Activated T-helper 1 cell treated with Interleukin-2 at 50 U/mL for 16 hours (primary cell): ENCODE measurements at places on chromosomes 3 and 15.

DNA sequence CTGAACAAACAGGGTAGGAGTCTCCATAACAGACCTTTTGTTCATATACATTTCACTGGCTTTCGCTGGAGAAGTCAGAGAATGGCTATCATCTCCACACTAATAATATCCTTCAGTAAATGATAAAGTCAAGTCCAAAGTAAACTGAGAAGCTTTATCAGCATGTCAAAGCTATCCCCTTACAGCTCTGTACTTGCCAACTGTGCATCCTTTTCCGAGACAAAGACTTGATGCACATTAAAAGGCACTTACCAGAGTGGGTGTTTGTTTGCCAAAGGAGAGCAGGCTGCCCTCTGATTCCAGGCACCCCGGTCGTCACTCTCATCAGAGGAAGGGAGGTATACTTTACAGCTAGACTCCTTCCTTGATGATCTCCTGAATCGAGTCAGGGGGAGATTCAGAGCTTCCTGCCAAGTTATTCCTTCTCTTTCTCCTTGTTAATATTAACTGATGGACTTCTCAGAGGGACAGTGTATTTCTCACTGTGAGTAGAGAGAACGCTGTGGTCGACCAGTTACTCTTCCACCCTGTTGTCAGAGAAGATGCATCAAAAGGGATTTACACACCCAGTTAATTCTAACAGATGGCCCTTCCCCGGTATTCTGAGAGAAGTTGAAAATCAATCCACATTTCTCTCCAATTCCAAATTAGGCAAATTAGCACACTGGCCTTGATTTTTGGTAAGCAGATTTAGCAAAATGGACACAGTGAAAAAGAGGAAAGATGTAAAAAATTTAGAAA lies 504.7 kb upstream of the NR2F2 start:
- DNase-seq: no peak

DNA sequence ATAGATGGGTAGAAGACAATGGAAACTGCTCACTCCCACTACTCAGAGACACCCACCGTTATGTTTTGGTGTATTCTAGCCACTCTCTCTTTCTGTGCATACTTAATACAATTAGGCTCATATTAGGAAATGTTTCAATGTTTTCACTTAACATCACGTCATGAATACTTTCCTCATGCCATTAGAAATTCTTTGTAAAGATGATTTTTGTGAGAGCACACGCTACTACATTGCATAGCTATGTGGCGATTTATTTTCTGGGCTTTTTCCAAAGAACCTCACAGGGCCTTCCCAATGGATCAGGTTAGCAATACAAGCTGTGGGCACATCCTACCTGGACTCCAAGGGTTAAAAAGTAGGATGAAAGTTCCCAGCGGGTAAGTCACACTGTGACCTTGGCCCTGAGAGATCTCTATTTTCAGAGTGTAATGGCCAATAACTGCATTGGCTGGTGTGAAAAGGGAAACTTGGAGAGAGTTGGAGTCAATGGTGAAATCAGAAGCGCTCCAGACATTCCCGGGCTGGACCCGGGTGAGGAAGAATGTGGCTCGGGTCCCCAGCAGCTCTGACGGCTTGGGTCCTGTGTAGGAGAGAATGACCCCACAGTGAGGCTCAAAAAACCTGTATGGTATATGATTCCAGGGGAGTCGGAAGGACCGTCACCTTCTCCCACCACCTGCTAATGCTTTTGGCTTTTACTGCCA lies 25.8 kb upstream of the TGM5 start:
- DNase-seq: no peak

DNA sequence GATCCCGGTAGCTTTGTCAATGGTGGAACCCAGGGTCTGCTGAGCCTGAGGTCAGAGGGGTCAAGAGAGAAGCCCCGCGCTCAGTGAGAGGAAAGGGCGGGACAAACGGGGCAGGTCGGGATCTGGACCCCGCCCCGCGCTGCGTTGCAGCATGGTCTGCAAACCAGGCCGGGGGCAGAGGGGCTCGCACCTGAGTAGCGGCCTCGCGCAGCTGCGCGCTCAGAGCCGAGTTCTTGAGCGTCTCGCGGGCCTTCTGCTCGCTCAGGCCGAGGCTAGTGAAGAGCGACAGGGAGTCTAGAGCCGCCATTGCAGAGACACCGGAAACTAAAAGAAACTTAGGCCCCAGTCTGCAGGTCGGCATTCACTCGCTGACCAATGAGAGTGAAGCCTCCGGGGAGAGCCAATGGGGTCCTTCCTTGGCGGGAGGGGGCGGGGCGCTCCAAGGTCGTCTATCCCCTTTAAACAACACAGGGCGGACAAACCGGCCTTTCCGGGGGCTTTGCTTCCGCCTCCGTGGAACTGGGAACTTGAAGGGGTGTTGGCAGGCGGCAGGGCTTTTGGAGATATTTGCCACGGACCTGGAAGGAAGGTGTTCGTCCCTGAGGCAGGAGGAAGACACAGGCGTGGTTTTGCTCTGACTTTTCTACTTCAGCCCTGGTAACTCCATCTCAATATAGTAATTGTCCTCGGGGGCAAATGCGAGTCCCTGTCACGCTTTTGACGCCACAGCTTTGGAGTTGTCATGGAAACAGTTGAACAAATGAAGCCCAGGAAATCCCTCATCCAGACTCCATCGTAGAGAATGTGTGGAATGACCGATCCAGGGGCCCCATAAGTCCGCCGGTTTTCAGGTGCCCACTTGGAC lies at the start of gene QARS1:
TSS of gene QARS1 (minus strand) at position 331 of the 865 bp plus-strand sequence. CDS start at position 307, 24 bp downstream.
- DNase-seq: peak; percentile 78

GRCh38 chr3:187952849-187953248 lies 201.1 kb upstream of the LPP start:
- DNase-seq: no peak

- DNase-seq: no peak
Observed at GRCh38 chr15:83559310-83559966, 94.5 kb upstream of the ADAMTSL3 start.

GRCh38 chr3:133850034-133850433 lies 44.4 kb downstream of the SRPRB start:
- DNase-seq: no peak

DNA sequence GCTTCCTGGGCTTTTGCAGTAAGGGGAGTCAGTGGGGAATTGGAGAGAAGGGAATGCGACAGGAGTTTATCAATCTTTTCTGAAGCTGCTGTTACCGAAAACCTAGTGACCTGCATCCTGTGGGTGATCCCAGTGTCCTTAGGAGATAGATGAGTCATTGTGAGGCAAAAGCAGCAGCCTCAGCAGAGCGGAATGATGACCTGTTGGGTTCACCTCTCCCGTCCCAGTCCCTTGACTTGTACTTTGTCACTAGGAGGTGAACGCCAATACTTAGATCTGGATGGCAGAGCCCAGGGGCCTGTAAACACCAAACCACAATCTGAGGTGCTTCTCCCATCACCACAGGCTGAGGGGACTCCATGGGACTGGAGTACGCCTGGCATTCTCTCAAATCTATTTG lies 17.9 kb downstream of the CDAN1 start:
- no peak for DNase-seq

DNA sequence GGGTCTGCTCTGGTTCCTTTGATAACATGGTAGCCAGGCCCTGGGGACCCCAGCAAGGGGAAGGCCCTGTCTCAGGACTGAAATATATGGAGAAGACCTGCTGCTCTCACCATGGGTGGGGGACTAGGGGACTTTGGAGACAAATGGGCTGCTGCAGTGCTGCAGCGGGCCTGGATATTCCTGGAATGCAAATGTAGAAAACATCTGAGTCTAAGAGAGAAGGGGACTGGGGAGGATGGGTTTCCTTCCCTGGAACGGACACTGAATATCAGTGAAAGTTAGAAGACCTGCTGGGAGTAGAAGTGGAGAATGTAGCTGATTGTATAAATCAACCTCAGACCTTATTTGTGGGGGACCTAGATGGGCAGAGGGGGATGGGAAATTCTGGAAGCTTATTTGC lies 3.1 kb upstream of the HCN4 start:
- DNase-seq: no peak

DNA sequence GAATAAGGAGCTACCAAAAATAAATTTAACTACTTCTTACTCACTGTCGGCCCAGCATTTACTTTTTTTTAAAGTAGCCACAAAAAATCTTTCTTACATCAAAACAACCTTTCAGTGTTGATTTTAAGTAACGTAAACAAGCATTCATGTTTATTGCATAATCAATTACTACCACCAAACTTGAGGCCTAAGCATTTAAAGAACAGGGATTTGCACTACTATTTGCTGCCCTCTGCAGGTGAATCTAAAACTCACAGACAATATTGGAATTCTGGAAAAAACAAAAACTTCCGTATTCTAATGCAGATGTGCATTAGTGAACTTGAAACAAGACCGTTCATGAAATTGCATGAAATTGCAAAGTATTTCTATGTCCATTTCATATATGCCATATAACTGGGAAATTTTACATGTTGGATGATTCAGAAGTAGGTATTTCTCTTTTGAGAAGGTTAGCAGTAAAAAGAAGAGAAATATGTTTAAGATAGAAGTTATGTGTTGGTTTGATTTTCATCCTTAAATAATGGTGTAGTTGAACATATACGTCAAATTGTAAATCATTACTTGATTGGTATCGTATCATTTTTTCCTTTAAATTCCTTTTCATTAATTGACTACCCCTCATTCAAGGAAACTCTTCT lies 55.6 kb downstream of the CGGBP1 start:
- no peak for DNase-seq

DNA sequence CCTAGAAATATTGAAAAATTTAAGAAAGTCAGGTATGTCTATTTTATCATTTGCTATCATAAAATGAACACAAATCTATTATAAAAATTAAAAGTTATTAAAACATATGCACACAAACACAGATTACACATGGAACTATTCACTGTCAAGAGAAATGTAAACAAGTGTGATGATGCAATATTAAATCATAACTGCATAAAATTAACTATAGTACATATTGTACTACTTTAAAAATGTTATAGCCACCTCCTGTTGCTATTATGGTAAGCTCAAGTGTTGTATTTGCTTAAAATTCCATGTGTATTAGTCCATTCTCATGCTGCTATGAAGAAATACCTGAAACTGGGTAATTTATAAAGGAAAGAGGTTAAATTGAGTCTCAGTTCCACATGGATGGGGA lies 54.7 kb upstream of the CMC1 start:
- DNase-seq: no peak

- DNase-seq: no peak
Observed at GRCh38 chr3:60079076-60079475, 1029.3 kb upstream of the CFAP20DC start.

GRCh38 chr3:172082269-172082668 lies 42.9 kb downstream of the FNDC3B start:
- no peak for DNase-seq

DNA sequence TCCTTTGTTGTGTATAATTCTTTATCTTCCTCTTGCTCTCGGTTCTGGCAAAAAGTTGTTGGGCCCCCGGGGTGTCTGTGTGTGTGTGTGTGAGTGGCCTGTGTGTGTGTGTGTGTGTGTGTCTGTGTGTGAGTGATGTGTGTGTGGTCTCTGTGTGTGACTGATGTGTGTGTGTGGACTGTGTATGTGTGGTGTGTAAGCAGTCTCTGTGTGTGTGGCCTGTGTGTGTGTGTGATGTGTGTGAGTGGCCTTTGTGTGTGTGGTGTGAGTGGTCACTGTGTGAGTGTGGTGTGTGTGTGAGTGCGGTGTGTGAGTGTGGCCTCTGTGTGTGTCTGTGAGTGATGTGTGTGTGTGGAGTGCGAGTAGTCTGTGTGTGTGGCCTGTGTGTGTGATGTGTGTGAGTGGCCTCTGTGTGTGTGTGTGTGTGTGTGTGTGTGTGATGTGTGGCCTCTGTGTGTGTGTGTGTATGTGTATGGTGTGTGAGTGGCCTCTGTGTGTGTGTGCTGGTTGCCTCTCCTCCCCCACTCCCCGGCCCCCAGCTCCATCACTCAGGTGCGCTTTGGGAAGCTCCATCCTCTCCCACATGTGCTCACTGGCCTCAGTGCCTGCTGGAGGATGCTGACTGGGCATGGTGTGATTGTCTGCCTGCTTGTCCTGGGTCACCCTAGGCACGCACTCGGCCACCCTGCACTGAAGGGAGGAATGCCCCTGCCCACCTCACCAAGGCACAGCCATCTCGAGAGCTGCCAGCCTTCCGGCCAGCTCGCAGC lies 8.8 kb downstream of the LINGO1 start:
- DNase-seq: no peak

GRCh38 chr3:195236076-195236798 lies 34.7 kb downstream of the XXYLT1 start:
- DNase-seq: no peak

GRCh38 chr3:179463319-179463718 lies 12.0 kb upstream of the GNB4 start:
- no peak for DNase-seq

- no peak for DNase-seq
Observed at GRCh38 chr3:104672331-104672730, 694.4 kb upstream of the ALCAM start.

DNA sequence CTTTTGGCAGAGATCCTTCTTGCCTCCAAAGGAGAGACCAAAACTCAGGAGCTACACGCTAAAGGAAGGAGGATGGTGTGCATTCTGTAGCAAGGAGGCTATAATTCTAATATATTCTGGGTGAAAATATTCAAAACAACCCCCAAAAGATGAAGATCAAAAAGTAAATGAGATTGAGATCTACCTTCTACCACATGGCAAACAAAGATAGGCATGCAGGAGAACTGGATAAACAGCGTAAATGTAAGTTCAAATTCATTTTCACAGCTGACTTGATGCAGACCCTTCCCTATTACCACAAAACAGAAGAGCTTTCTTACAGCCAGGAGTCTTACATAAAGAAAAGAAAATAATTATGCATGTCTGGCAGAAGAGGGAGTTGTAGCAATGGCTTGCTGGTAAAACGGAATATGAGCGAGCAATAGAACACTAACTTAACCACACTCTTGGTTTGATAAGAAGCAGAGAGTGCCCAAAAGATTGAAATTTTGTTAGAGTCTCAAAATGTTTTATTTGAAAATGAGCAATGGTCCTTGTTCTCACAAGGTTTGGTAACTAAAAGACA lies 272.7 kb downstream of the MECOM start:
- no peak for DNase-seq

- no peak for DNase-seq
Observed at GRCh38 chr3:23442598-23443383, 239.7 kb downstream of the UBE2E2 start.

DNA sequence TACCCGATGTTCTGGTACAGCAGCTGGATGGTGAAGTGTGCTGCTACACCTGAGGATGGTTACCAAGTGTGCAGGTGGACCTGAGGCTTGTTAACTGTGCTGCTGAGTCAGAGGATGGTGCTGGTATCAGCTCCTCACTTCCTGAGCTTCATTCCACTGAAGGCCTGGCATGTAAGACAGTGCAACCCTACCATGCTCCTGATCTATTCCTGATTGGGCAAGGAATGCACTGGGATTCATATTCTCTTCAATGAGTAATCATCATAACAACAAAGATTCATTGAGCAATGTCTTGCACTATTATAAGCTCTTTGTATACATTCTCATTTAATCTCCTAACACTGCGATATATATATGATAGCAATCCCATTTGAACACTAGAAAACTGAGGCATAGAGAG lies 62.9 kb upstream of the THSD4 start:
- DNase-seq: no peak
